NCI-H774 (cell line): ENCODE measurements at places on chromosomes 4 and X.

- no peak for DNase-seq
Measured at GRCh38 chr4:185869427-185869826, 57.4 kb upstream of the SORBS2 start.

GRCh38 chr4:52477191-52477780, 181.8 kb downstream of the USP46 start:
- DNase-seq, result no peak

DNA sequence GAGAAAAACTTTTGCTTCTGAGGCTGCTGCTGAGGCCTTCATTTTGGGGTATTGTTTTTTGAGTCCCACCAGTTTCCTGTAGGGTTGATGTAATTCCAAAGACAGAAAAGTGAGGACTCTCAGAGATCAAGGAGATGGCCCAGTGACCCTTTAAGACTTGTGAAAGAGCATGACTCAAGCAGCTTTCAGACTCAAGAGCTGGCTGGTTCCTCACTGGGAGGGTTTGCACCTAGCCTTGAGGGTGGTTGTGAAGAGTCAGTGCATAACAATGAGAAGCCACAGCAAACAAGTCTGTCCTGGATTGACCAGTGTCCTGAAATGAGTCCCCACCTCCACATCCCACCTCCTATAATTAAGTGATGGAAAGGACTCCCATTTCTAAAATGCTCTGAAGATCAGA, 89.2 kb downstream of the NHS start:
- no peak for DNase-seq

GRCh38 chrX:133563705-133564104, 148.4 kb upstream of the GPC4 start:
- no peak for DNase-seq

GRCh38 chr4:168269896-168270295, 48.7 kb downstream of the DDX60 start:
- DNase-seq, result no peak

GRCh38 chr4:169337510-169337909, 66.8 kb upstream of the SH3RF1 start:
- no peak for DNase-seq

- DNase-seq, result no peak
Measured at GRCh38 chrX:142671036-142671435, 354.7 kb upstream of the SPANXN4 start.

- DNase-seq, result no peak
Measured at GRCh38 chr4:12379191-12379590, 950.5 kb upstream of the HS3ST1 start.

DNA sequence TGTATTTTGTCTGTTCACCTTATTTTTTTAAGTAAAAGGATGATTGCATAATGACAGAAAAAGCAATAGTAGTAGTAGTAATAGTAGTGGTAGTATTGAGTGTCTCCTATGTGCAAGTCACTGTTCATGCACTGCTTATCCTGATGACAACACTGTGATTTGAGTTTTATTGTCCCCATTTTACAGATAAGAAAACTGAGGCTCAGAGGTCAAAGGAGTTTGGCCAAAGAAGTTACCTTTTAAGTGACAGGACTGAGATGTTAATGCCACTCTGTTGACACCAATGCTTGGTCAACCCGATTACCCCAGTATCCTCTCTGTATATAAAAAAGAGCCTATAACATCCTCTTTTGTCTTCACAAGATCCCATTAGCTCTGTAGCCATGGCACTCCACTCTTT, 100.5 kb upstream of the FRMPD3 start:
- DNase-seq, result no peak

- no peak for DNase-seq
Measured at GRCh38 chr4:96654045-96654444, 814.2 kb downstream of the PDHA2 start.

GRCh38 chr4:181030961-181031360, 1212.2 kb upstream of the TENM3 start:
- DNase-seq, result no peak

DNA sequence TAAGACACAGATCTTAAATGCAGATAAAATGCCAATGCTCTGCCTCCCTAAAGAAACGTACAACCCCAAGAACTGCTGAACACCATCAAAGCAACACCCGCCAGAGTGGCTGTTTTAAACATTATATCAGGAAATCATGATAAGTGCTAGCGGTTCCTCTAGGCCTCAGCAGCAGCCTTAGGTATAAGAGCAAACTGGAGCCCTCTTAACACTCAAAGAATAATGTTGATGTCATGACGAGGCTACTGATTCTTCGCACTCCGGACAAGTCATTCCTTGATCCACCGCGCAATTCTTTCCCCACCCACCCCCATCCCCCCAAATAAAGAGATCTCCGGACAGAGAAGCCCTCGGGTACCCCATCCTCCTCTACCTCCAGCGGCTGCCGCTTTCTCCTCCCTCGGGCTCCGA, 507 bp downstream of the LIN54 start:
- no peak for DNase-seq
